ENCODE measurements at places on chromosomes 5 and 9.

- DNase-seq: no peak
Observed at GRCh38 chr5:59458321-59458720, 435.2 kb downstream of the PDE4D start.

- DNase-seq: peak; percentile 52
Observed at GRCh38 chr5:99320436-99320835, 391.6 kb upstream of the CHD1 start.

- no peak for DNase-seq
Observed at GRCh38 chr9:113519426-113520108, 56.0 kb downstream of the RGS3 start.

DNA sequence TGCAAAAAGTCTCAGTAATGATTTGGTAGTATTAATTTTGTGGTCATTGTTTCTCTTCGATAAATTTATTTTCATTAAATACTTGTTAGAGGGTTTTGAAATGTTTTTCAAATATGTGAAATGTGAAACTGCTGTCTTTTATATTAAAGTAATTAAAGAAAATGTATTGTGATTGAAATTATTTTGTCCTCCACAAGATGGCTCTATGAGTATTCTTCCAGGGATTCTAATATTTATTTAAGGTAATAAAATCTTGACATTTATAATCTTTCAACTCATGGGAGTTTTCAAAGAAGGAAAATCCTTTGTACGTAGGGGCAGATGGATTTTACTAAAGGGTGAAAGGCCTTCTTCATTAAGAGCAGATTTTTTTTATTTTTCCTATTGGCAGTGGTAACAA is 19.3 kb downstream of the ISOC1 start:
- DNase-seq: no peak

DNA sequence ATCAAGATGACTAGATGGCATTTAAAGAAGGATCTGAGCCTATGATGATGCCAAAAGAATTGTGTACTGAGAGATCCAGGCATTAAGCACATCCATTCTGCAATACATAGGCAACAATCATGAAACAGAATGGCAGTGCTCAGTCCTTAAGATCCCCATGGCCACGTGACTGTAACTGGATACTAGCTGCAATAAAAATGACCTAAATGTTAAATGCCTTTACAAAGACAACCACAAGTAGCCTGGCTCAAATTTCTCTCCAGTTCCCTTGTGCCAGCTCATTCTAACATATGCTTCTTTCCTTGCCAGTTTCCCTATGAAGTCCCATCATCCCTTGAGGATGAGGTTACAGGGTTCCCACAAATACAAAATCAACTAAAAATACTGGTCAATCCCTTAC is 148.3 kb upstream of the GHR start:
- no peak for DNase-seq

- no peak for DNase-seq
Observed at GRCh38 chr5:170907758-170908157, 45.9 kb downstream of the RANBP17 start.

DNA sequence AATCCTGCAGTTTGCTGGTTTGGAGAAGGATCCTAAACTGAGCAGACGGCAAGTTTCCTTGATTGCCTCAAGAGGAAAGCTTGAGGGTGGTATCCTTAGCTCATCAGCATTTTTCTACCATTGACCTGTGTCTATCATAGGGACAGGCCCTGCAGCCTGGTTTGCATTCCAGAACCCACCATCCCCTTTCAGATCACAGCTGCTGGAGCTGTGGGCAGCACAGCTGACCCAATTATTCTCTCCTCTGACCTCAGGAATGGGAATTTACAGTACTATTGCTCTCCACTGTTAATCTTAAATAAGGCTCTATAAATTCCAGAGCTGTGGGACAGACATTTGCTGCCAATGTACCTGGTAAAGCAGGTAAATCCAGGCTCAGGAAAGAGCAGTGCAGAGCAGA is 163.0 kb downstream of the SPOCK1 start:
- no peak for DNase-seq

- no peak for DNase-seq
Observed at GRCh38 chr5:126488443-126489065, 65.3 kb downstream of the GRAMD2B start.

DNA sequence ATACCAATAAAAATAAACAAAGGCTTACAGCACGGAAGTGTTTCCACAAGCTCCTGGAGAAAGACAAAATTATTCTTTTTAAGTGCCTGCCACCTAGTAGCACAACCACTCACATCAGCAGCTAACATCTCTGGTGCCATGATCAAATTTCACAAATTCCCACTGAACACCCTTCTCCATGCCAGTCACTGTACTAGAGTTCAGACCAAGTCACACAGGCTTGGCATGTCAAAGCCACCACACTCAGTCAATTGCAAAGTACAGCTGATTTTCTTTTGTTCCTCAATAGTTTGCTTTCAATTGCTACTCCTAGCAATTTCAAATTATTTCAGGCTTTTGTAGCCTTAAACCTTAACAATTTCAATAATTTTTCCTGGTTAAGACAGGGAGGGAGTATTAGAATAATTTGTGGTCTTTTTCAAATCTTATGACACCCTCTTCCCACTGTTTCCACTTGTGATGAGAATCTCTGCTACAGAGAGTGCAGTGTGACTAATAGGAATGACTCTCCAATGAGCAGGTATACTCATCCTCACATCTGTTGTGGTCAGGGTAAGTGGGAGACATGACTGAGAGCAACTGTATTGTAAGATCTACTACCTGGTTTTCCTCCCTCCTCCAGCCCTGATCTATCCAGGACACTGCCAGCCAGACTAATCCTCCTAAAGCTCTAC is 46.2 kb downstream of the RNF145 start:
- DNase-seq: no peak

- no peak for DNase-seq
Observed at GRCh38 chr5:131330031-131330430, 66.2 kb downstream of the CDC42SE2 start.
